ENCODE measurements at places on chromosomes 16 and 17. TPM values are rescaled to one million over a fixed set of nuclear protein-coding genes. Genes with fewer than 3 reads are reported as not detected.

The CCL8 gene
- not detected for total RNA-seq

DNA sequence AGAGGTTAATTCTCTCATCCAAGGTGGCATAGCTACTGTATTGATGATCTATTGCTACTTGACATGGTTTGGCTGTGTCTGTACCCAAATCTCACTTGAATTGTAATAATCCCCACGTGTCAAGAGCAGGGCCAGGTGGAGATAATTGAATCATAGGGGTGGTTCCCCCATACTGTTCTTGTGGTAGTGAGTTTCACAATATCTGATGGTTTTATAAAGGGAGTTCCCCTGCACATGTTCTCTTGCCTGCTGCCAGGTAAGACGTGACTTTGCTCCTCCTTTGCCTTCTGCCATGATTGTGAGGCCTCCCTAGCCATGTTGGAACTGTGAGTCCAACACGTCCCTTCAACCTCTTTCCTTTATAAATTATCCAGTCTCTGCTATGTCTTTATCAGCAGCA, 22.9 kb upstream of the CPPED1 start:
- peak; percentile 14 for DNase-seq

DNA sequence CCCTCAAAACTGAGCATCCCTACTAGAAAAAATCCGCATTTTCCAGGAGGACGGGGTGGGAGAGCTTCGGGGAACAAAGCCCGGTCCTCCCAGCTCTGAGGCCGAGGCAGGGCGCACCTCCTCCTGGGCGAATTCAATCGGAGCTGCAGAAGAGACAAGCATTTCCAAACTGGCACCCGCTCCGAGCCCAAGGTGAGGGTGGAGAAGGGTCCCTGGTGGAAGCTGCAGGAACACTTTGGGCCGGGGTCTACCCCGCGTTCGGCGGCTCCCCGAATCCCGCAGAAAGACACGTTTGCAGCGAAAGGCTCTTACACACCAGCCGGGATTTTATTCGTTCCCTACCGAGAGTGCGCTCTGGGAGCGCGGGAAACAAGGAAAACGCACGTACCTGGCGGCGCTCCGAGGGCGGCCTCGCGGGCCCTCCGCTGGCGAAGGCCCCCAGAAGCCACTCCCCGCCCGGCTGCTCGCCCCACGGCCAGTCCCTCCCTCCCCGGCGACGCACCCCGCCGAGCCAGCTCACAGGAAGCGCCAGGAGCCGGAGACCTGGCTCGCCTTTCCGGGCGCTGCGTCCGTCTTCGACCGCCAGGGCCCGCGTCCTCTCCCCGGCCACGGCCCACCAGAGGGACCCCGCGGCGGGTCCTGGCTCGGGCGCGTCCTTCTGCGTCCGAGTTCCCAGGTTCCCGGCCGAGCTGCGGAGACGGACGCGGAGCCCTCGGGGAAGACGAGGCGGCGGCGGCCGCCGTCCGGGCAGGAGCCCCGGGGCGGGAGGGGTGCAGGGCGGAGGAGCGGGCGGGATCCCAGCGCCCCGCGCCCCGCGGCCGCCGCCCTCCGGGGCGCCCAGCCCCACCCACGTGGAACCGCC, 49.8 kb upstream of the BAHCC1 start:
- peak; percentile 91 for DNase-seq

The TNP2 gene
- not detected for total RNA-seq

The CRYM gene
- 1.6 TPM for total RNA-seq

DNA sequence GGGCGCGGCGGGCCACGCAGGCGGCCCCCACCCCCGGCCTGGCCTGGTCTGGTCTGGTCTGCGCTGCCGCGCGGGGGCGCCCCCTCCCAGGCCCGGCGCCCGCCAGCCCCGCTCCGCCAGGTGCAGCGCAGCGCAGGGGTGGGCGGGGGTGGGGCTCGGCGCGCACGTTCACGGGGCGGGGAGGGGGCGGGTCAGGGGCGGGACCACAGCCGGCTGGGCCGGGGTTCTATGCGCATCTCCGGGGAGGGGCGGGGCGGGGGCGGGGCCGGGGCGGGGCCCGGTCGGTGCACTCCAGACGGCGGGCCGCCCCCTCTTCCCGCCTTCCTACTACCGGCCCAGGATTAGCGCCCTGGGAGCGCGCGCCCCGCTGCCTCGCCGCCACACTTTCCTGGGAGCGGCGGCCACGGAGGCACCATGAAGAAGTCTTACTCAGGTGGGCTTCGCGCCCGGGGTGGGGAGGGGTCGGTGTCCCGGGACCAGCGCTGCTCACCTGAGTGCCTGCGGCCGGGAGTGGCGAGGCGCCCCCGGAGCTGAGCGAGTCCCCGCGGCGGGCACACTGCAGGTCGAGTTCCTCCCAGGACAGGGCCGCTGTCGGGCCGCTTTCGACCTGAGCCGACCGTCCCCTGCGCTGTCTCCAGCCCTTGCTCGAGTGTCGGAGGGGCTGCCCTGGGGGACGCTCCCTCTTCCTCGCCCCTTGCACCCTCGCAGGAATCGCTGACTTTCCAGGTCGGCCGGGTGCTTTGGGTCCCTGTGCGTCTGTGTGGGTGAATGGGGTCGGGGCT, 140.5 kb downstream of the SEC14L1 start:
- peak; percentile 72 for DNase-seq

The CD300A gene
- total RNA-seq, result not detected

DNA sequence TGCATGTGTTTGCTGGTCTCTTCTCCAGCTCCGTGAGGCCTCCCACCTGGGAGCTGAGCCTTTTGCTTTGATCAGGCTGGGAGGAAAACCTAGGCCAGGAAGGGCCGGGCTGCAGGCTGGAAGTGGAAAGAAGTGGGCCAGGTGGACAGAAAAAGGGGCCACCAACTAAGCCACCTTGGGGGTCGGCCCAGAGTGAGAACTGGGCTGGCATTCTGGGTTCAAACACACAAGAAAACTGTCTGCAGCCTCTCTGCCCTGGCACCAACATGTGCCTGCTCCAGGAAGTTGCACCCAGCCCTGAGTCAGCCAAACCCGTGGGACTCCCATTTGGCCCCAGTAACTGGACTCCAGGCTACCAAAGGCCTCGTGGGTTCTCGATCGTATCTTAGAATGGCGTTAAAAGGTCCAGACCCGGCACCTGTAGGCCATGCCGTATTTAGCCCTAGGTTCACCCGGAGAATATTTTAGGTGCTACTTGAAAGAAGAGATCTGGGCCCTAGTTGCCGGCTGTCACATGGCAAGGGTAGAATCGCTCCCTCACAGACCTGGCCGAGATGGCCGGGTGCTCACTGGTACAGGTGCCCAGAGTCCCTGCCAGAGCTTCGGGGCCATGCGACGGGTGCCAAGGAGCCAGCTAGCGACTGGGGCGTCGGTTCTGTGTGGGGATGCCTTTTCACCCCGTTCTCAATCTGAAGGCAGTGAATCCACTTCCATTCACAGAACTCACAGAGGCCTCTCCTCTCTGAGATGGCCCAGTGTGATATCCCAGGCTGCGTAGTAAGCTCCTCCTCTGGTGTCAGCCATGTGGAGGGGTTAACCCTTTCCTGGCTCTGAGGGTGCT, 236.6 kb downstream of the MRTFB start:
- DNase-seq, result peak; percentile 80

- DNase-seq, result no peak
Observed at GRCh38 chr17:79979816-79980215, 55.9 kb downstream of the TBC1D16 start.

GRCh38 chr17:63686138-63686685, 13.7 kb downstream of the LIMD2 start:
- no peak for DNase-seq

DNA sequence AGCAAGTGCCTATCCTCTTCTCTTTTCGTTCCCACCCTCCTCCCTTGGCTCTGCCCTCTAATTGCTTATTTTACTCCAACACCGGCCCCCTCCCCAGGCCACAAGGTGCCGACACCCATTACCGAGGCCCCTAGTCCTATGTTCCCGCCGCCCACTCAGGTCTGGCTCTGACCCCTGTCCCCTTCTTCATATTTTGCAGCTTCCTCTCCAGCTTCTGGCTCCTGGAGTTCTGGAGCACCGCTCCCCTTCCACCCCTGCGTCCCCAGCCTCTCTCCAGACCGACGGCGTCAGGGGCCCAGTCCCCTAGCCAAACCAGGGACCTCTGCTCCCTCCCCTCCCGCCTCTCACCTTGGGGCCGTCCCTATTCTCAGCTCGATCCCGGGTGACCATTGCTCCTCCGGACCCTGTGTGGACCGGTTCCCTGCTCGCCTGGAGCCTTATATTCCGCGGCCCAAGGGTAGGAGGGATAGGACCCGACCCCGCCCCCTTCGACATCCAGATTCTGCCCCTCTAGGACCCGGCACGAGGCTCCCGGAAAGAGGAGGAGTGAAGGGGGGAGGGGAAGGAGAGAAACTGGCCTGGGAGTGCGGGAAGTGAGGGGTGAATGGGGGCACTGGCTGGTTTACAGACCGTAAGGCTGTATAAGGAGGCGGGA, at the start of gene HES7:
Gene HES7, minus strand, starts transcription at position 412 of the 655 bp plus-strand sequence. Its CDS starts 22 bp downstream, at position 390.
- DNase-seq, result peak; percentile 73

GRCh38 chr17:14301279-14302090, 604 bp downstream of the HS3ST3B1 start:
- DNase-seq, result peak; percentile 24

GRCh38 chr16:84726079-84726668, 26.4 kb downstream of the USP10 start:
- peak; percentile 89 for DNase-seq

The NATD1 gene
- 2.3 TPM for total RNA-seq

DNA sequence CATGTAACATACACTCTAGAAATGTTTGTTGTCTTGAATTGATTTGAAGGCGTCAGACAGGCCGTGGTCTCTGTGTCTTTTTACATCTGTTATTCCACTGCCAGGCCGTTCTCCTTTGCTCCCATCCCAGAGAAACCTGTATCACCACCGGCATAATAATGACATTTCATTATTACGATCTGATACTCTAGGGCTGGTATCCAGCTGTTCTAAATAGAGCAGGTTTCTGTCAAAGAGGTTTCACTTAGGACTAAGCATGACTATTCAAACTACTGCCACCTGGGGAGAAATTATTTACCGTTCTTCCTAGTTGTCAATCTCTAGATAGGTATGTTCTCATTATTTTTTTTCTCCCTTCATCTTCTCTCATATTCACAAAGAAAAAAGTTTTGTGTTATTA, 1016.2 kb upstream of the EEF2KMT start:
- no peak for DNase-seq

The SHMT1 gene
- total RNA-seq, result 17.0 TPM

DNA sequence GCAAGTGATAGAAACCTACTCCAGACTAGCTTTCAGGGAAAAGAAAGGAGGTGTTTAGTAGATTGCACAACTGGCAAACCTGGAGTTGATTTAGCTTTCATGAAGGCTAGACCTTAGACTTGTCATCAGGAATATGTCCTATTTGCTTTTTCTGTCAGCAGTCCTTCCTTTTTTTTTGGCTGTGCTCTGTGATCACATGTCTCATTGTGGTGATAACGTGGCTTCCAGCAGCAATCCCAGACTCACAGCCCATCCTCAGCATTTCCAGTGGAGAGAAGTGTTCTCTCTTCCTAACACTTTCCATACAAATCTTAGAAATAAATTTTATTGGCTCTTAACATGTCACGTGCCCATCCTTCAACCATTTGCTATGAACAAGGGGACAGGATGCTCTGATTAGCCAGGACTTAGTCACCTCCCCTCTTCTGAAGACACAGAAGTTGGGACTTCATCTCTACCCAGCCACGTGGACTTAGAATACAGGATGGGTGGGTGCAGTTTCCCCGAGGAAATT, 74.7 kb downstream of the CDH13 start:
- DNase-seq, result no peak

DNA sequence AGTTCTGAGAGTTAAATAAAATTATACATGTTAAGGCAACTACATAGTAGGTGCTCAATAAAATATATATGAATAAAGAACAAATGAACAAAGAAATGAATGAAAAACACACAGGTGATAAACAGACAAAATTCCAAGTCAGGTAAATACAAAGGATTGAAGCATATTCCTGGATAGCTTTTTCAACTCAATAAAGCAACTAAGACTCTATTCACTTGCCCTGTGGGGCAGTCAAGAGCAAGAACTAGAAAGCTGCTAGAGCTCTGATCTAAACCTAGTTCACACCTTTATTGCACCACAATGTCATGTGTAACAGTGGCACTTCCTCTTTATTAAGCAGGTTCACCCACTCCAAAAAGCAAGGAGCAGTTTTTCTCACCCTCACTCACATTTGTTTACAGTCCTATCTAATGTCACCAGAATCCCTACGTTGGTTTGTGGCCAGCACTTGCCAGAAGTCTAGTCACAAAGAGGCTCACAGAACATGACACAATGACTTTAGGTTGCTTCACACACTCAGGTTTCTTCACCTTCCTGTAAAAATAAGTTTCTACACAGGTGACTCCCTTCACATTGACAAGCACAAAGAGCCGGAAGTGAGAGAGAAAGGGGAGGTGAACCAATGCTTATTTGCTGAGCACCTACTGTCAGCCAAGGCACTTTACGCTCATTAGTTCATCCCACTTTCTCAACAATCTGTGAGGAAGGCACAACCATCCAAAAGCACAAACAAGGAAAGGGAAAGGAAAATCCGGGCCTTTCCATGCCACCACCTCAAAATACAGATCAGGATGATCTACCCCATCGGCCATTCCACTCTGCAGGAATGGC, 70.8 kb downstream of the XPO6 start:
- peak; percentile 52 for DNase-seq

DNA sequence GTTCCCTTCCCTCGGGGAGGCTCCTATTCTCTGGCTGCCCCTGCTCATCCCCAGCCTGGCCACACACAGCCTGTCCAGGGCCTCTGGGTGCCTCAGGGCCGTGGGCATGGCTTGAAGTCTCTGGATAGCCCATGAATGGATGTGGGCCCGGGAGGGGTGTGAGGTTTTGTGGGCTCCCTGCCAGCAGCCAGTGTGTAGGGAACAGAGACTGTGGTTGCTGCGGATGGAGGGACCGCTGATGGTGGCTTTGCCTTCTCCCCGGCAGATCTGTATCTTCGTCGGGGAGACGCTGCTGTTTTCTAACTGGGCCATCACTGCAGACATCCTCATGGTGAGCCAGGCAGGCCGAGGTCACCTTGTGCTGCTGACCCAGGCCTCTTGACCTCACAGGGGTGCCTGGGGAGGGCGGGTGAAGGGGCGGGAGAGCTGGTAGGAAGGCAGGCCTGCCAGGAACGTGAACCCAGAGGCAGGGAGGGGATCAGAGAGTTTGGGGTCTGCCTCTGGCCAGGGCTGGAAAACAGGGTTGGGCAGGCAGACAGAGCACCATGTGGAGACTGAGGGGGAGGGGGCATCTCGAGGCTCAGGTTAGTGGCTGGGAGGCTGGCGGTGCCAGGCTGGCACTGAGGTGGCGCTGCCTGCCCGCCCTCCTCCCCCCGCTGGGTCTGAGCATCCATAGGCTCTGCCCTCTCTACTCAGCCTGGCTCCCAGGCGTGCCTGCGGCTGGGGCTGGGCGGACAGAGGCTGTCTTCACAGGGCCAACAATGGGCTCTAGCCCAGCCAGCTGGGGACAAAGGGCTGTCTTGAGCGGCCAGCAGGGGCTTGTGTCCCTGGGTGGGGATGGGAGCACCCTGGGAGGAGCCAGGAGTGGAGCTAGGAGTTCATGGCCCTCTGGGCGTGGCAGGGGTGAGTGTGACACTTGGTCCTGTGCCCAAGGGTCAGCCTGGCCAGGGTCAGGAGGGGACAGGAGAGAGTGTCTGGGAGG, 21.4 kb downstream of the MYBBP1A start:
- peak; percentile 27 for DNase-seq

The TBC1D3C gene
- total RNA-seq, result 3.4 TPM

GRCh38 chr17:76293106-76293505, 15.0 kb downstream of the QRICH2 start:
- no peak for DNase-seq

The TMC5 gene
- total RNA-seq, result 0.16 TPM

The CMTR2 gene
- total RNA-seq, result 27.7 TPM

The MTSS2 gene
- 78.7 TPM for total RNA-seq

The KRT33B gene
- total RNA-seq, result not detected

The DBNDD1 gene
- total RNA-seq, result 3.5 TPM

Data from MCF 10A (cell line).